ENCODE measurements at places on chromosomes 7 and 10.

DNA sequence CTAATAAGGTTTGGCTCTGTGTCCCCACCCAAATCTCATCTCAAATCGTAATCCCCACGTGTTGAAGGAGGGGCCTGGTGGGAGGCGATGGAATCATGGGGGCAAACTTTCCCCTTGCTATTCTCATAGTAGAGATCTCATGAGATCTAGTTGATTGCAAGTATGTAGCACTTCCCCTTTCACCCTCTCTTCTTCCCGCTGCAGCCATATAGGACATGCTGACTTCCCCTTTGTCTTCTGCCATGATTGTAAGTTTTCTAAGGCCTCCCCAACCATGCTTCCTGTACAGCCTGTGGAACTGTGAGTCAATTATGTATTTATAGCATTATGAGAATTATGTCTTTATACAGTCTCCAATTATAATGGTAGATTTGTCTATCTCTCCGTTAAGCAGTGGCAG is 594.5 kb downstream of the ACTR3B start:
- DNase-seq: no peak

- DNase-seq: no peak
Measured at GRCh38 chr10:14860791-14861190, 17.9 kb upstream of the SUV39H2 start.

GRCh38 chr7:155291045-155291530 is 6.6 kb upstream of the INSIG1 start:
- peak; percentile 49 for DNase-seq

DNA sequence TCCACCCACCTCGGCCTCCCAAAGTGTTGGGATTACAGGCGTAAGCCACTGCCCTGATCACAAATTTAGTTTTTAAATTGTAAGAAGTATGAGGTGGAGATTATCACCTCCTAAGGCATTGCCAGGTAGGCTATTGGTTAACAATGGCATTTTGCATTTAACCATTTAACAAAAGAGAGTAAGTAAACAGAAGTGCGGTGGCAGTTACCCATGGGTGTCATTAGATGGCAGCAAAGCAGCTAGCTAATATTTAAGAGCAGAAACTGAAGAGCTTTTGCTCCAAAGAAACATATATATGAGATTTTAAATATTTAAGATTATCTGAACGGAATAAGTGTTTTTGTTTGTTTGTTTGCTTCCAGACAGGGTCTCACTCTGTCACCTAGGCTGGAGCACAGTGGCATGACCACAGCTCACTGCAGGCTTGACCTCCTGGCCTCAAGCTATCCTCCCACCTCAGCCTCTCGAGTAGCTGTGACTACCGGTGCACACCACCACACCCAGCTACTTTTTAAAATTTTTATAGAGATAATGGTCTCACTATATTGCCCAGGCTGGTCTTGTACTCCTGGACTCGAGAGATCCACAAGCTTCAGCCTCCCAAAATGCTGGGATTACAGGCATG is 325.5 kb upstream of the C7orf33 start:
- no peak for DNase-seq

- DNase-seq: no peak
Measured at GRCh38 chr10:351770-352334, 216.6 kb downstream of the ZMYND11 start.

DNA sequence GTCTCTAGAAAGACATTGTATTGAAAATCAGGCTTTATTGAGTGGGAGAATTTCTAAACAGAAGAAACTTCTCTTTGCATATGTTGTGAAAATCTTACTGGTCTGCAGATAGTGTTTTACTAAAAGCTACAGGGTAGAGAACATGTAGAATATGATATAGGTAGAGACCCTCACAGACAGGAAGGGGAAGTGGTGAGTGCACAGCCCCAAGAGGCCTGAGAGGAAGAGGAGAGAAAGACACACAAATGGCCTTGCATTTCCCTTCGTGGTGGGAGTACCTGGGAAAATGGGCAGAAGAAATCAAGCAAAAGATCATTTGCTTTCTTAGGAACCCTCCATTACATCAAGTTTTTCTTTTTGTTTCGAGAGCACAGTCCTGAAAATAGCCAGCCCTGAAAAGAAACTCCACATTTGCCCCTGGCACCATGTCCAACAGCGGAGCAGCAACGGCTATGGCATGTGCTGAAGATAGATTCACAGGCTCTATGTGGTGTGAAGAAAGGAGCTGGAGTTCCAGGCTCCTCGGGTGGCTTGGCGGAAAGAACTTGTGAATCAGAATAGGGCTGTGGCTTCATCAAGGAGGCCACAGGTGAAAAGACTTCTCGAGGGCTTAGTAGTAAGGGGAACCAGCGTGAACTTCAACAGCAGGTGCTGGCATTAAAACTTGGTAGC is 143.5 kb downstream of the CALCR start:
- DNase-seq: no peak

DNA sequence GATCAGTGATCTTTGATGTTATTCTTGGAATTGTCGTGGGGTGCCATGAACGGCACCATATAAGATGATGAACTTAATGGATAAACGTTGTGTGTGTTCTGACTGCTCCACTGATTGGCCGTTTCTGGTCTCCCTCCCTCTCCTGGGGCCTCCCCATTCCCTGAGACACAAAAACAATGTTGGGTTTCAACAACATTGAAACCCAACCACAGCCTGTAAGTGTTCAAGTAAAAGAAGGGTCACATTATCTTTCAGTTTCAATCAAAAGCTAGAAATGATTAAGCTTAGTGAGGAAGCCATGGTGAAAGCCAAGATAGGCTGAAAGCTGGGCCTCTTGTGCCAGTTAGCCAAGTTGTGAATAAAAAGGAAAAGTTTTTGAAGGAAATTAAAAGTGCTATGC is 19.5 kb downstream of the EN2 start:
- no peak for DNase-seq

DNA sequence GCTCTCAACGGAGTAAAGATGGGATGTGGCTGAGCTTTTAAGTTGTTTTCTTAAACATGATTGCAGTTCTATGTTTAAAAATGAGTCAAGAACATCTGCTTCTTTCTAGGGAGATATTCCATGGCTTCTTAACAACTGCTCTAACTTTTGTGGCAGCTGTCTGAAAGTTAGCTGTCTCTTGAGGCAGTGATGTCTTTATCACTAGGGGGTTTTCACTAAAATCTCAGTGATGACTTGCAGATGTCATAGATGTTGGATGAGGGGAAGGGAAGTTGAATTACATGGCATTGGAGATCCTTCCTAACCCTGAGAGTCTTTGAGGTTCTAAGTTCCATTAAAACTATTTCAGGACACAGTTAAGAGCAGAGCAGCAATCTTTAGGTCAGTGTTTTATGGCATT is 43.5 kb downstream of the PRKG1 start:
- DNase-seq: no peak

DNA sequence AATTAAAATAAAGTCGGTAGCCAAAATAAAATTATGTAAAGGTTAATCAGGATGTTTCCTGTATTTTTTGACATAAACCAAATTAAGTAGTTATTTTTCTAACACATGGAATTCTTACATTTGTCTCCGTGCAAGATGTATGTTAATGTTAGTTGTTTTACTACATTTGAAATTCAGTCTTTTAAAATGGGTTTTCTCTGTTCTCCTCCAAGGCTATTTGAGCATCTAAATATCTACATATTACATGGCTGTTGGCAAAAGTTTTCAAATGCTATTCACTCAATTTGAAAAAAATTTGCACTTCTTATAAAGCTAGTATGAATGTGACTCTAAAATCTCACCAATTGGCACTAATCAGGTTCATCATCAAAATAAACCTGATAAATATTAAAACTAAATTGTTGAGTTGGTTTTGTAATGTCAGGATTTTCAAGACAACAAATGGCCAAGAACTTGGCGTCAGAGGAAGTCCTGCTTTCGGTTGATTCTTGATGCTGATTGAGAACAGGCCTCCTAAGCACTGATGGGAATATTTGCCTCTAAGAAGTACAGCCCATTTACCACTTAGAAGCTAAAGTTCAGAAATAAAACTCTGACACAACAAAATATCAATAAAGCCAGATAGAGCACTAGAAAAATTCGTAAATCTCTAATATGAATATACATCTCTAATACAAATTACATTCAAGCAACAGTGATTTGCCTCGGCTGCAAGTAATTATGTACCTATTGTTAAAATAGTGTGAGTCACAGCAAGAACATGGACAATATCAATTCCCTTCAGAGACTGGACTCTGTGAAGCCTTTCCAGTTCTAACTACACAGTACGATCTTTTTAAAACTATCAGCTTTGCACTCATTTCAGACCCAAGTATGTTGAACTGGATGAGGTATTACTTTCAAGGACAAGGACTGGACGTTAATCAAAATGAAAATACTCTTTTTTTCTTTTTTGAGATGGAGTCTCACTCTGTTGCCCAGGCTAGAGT is 733.1 kb upstream of the C7orf33 start:
- DNase-seq: no peak

DNA sequence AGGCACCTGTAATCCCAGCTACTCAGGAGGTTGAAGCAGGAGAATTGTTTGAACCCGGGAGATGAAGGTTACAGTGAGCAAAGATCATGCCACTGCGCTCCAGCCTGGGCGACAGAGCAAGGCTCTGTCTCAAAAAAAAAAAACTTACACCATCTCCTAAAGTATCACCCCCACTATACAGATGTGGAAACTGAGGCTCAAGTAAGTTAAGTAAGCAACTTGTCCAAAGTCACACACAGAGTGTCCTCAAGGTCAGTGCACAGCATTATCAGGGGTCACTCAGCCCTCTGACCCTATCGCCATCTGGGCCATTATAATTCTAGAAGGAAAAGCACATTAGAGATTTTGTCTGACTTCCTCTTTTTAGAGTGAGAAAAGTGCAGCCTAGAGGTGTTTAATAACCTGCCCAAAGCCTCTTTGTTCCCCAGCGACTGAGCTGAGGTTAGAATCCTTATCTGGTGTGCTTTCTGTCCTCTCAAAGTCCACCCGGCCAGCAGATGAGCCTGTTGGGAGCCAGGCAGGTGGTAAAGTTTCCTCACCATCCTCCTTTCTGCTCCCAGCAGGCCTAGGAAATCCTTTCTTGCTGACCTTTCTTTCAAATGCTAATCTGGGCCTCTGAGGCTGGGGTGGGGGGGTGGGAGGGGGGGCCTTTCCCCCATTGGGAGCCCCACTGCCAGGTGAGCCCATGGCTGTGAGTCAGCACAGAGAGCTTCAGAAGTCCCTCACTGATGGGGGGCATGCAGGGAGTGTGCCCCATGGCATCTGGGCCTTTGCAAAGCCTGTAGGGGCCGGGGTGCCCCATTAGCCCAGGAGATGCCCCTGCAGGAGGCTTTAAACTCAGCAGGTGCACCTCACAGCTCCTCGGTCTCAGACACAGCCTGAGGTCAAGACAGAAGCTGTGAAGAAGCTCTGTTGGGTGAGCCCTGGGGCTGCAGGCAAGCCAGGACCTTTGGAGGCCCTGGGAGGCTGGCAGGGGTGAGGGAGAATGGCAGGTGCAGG is 12.0 kb upstream of the KCNMA1 start:
- no peak for DNase-seq

GRCh38 chr10:93897070-93897780 is 3.4 kb downstream of the SLC35G1 start:
- DNase-seq: no peak

GRCh38 chr7:128843938-128844621 is 13.9 kb downstream of the FLNC start:
- DNase-seq: no peak

GRCh38 chr7:87564296-87564963 is 36.3 kb downstream of the ABCB1 start:
- DNase-seq: no peak

- no peak for DNase-seq
Measured at GRCh38 chr10:70477661-70478162, 855 bp upstream of the PALD1 start.

GRCh38 chr7:51457079-51457478 is 140.5 kb upstream of the COBL start:
- no peak for DNase-seq

GRCh38 chr10:4033341-4033896 is 248.4 kb upstream of the KLF6 start:
- no peak for DNase-seq

- no peak for DNase-seq
Measured at GRCh38 chr7:98399890-98400541, 874 bp downstream of the BAIAP2L1 start.

GRCh38 chr7:38929460-38930171 is 20.6 kb upstream of the VPS41 start:
- no peak for DNase-seq

- DNase-seq: no peak
Measured at GRCh38 chr7:119482209-119482608, 790.8 kb upstream of the KCND2 start.

DNA sequence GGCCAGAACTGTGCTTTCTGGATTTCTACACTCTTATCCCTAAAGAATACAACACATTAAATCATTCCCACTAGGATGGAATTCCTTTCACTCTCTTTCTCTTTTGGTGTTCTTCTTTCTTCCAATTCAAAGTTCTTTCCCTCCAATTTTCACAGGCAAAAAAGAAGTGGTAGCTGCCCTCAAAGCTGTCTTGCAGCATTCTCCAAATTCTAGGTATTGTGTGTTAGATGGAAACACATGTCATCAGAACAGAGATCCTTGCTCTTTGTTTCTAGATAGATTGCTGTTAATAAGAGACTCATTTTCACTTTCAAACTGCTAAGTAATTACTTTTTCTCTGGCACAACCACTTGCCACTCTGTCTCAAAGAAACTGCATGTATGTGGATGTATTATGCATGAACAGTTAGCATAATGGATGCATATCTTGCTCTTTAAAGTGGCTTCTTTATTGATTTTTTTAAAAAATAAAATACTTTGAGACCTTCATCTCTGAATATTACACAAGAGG is 31.0 kb downstream of the SHTN1 start:
- DNase-seq: no peak

GRCh38 chr7:48587475-48587874 is 336.9 kb upstream of the CDC14C start:
- no peak for DNase-seq

GRCh38 chr10:51147644-51148399 is 73.5 kb downstream of the PRKG1 start:
- DNase-seq: no peak

DNA sequence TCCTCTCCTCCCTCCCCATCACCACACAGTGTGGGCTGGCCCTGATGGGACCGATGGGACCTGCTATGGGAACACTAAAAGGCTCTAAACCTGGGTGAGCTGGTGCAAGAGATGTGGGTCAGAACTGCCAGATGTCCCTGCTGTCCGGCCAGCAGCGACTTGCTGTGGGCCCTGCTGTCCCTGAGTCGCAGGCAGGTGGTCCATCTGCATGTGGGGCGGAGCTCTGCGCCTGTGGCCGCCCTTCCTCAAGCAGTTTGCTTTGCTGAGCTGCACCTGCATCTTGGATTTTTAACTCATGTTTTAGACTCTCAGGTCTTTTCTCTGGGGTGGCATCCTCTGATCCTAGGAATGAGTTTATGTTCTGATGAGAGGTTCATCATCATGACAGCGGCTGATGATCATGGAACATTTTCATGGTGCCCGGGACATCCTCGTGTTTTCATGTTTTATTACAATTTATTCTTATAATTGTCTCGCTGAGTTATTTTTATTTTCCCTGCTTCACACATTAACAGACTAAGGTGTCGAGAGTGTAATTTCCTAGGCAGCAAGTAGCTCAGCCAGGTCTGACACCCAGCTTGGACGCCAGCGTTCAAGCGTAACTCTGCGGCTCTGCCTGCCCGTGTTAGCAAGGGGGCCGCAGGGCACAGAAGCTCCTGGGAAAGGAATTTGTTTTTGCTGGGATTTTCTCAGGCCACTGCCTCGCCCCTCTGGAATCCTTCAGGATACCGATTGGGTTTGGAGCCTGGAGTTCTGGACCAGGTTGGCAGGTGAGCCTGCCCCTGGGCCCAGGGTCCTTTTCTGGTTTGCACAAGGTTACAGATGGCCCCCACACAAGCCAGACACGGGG is 615.2 kb upstream of the FOXK1 start:
- DNase-seq: no peak

- peak; percentile 73 for DNase-seq
Measured at GRCh38 chr10:27252267-27253000, 11.8 kb upstream of the ACBD5 start.

- DNase-seq: no peak
Measured at GRCh38 chr10:106560925-106561640, 603.4 kb downstream of the SORCS1 start.
